ENCODE measurements at places on chromosomes 13 and 19. TPM values are rescaled to one million over a fixed set of nuclear protein-coding genes. Genes with fewer than 3 reads are reported as not detected.

DNA sequence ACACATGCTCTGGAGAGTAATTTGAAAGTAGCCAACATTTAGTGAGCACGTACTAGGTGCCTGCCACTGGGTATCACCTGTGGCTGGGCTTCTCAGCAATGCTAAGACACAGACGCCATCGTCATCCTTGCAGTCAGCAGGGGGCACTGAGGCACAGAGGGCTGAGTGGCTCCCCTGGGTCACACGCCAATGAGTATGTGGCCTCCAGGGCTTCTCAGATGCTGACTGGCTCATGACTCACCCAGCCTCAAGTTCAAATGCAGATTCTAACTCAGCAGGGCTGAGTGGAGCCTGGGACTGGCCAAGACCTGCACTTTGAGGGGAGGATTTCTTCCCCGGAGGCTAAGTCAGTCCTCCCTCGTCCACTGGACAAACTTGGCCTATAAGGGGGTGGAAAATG is 115.1 kb upstream of the CACNA1A start:
- DNase-seq = no peak
- peaks cover 72% of the 10 kb centered on the region for H3K27me3 ChIP-seq
- no peaks in the 10 kb centered on the region for H3K36me3 ChIP-seq
- no peak overlapping the region for H3K4me3 ChIP-seq
- no peaks in the 10 kb centered on the region for H3K4me1 ChIP-seq

DNA sequence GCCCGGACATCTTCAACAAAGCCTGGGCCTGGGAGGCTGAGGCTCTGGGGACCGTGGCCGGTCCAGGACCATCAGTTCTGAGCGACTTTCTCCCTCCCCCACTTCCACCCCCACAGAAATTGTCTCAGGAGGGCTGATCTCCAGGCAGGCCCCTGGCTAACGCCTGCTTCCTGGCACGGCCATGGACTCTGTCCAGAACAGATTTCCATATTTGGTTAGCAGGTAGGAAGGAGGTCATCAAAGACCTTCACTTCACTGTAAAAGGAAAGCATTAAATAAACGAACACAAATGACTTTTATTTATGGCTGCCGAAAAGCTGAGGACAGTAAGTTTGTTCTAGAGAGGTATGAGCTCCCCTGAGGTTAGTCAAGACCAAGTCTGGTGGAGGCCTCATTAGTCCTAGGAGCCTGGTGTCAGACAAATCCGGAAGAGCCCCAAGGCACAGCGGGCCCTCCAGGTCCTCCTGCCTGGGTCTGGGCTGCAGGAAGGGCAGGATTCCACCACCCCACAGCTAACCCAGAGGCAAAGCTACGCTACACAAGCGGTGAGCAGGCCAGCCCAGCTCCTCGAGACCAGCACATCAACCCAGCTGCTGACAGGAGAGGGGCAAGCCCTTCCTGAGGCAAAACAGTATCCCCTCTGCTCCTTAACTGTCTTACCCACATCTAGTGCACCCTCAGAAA is 4.6 kb upstream of the PLPP2 start:
- no peaks in the 10 kb centered on the region for H3K36me3 ChIP-seq
- H3K4me3 ChIP-seq = no peak overlapping the region
- H3K27ac ChIP-seq = no peak overlapping the region

- no peaks in the 10 kb centered on the region for H3K27me3 ChIP-seq
- peaks cover 3% of the 10 kb centered on the region for H3K36me3 ChIP-seq
- DNase-seq = no peak
- no peak overlapping the region for H3K27ac ChIP-seq
Observed at GRCh38 chr13:98921786-98922185, 56.1 kb downstream of the DOCK9 start.

The ZNF20 gene
- total RNA-seq = 11.1 TPM

- H3K4me3 ChIP-seq = no peak overlapping the region
- peaks cover 69% of the 10 kb centered on the region for H3K27me3 ChIP-seq
- peaks cover 11% of the 10 kb centered on the region for H3K4me1 ChIP-seq
- no peak for DNase-seq
- no peaks in the 10 kb centered on the region for H3K36me3 ChIP-seq
Observed at GRCh38 chr19:16330368-16330801, 5.8 kb downstream of the KLF2 start.

The TPM4 gene
- total RNA-seq = 564 TPM

DNA sequence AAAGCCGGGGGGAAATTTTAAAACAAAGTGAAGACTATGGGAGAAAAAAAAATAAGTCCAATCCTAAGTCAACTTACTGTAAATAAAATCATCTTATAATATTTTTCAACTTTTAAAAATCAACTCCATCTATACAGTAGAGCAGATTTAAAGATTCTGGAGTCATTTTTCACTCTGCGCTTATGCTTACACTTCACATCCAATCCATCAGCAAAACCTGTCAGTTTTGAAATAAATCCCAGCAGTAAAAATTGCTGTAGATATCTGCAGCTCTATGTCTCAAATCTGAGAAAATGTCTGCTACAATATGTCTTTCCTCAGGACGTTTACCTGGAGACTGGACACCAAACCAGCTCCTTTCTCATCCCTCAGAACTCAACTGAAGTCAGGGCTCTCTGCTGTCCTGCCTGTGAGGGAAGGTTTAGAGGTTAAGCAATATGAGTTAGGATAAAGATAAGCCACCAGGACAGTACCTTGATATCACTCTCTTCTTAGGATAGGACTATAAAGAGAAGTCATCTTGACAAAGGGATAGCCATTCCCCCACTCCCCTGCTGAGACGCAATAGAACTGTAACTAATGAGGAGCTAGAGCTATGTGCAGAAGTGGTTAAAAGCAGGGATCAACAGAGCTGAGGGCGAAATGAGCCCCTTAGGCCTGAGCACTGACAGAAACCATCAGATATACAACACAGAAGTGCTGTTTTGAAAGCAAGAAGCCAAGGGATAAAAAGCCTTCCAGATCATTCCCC is 254.7 kb upstream of the KLHL1 start:
- DNase-seq = no peak
- no peaks in the 10 kb centered on the region for H3K4me1 ChIP-seq
- H3K27me3 ChIP-seq = no peaks in the 10 kb centered on the region
- no peak overlapping the region for H3K27ac ChIP-seq

GRCh38 chr13:105773863-105774538 is 761.5 kb downstream of the EFNB2 start:
- H3K36me3 ChIP-seq = no peaks in the 10 kb centered on the region
- no peaks in the 10 kb centered on the region for H3K27me3 ChIP-seq
- no peak overlapping the region for H3K4me3 ChIP-seq

- H3K4me3 ChIP-seq = no peak overlapping the region
- H3K4me1 ChIP-seq = peaks cover 24% of the 10 kb centered on the region
Observed at GRCh38 chr13:77827332-77827731, 91.3 kb downstream of the EDNRB start.

GRCh38 chr19:9952276-9952675 is 16.0 kb upstream of the OLFM2 start:
- no peaks in the 10 kb centered on the region for H3K36me3 ChIP-seq
- no peak overlapping the region for H3K4me3 ChIP-seq
- DNase-seq = no peak
- H3K27ac ChIP-seq = no peak overlapping the region

DNA sequence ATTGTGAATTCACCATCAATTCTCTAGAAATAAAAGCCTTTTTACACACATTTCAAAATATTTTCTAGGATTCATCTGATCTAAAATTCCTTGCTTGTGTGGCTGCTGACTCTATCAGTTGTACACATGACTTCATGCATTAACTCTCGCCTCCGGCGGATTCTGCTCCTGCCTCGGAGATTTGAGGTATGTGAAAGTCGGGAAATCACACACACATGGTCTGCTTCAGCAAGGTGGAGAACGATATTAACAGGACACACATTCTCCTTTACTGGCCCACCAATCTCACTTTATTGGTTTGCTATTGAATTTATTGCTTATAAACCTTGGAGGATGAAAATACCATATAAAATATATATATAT is 855.7 kb downstream of the SLITRK5 start:
- peaks cover 7% of the 10 kb centered on the region for H3K36me3 ChIP-seq
- H3K4me3 ChIP-seq = no peak overlapping the region
- H3K4me1 ChIP-seq = peaks cover 17% of the 10 kb centered on the region
- H3K27ac ChIP-seq = peak overlapping the region; percentile 68
- no peaks in the 10 kb centered on the region for H3K27me3 ChIP-seq

- no peaks in the 10 kb centered on the region for H3K36me3 ChIP-seq
- H3K27ac ChIP-seq = no peak overlapping the region
- peak overlapping the region; percentile 20 for H3K4me3 ChIP-seq
- DNase-seq = no peak
Observed at GRCh38 chr19:30711296-30711695, 339.1 kb downstream of the ZNF536 start.

- no peaks in the 10 kb centered on the region for H3K27me3 ChIP-seq
- DNase-seq = no peak
- H3K27ac ChIP-seq = no peak overlapping the region
- peaks cover 16% of the 10 kb centered on the region for H3K36me3 ChIP-seq
Observed at GRCh38 chr13:111265701-111266035, 54.8 kb upstream of the TEX29 start.

DNA sequence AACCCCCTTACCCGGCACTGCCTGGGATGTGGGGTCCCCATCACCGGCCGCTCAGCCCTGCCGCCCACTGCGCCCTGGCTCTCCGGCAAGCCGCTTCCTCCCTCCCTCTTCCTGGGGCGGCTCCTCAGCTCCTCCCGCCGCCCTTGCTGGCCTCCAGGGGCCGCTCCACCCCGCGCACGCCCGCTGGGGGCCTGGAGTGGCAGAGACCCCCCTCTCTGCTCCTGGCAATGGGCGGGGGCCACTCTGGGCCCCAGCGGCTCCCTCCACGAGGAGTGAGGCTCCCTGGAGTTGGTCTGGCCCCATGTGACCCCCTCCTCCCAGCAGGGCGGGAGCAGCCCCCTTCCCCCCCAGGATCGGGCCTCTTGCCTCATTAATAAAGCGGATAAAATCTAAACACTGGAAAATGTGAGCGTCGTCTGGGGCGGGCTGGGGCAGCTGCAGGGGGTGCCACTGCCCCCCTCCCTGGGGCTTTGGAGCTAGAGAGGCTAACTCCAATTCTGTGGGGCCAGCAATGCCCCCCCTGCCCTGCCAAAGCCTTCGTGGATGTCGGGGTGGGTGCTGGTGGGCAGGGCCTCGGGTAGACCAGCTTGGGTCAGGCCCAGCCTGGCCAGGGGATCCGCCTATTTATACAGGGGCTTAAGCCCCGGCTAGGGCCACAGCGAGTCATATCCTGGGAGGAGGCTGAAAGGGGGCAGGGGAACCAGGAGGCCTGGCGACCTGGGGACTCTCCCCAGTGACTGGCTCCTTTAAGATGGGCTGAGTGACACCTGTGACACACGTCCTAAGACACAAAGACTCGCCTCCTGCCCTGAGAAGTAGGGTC is at the start of gene PTGER1:
Gene PTGER1, minus strand, starts transcription at position 104 of the 823 bp plus-strand sequence. CDS start 1,034 bp downstream, outside the sequence.
- H3K36me3 ChIP-seq = peaks cover 4% of the 10 kb centered on the region
- DNase-seq = no peak
- peak within 1 kb of the TSS; percentile 37 for H3K4me3 ChIP-seq
- peak within 1 kb of the TSS; percentile 15 for H3K27ac ChIP-seq

GRCh38 chr19:4130744-4131438 is 7.0 kb upstream of the MAP2K2 start:
- no peaks in the 10 kb centered on the region for H3K27me3 ChIP-seq
- no peak for DNase-seq

DNA sequence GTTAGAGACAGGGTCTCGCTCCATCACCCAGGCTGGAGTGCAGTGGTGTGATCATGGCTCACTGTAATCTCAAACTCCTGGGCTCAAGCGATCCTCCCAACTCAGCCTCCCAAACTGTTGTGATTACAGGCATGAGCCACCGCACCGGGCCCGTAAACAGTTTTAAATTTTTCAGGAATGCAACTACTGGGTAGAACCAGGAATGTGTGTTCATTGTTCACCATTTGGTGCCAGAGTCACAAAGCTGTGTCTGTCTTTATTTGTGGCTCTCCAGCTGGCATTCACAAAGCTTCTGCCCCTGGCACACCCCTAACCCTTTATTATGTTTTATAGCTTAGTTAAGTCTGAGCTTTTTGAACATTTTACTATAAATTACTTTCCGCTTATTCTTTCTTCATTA is 19.8 kb upstream of the ACP7 start:
- DNase-seq = no peak
- H3K4me3 ChIP-seq = no peak overlapping the region
- H3K4me1 ChIP-seq = no peaks in the 10 kb centered on the region
- H3K27ac ChIP-seq = no peak overlapping the region
- peaks cover 17% of the 10 kb centered on the region for H3K27me3 ChIP-seq
- H3K36me3 ChIP-seq = no peaks in the 10 kb centered on the region

- DNase-seq = no peak
- no peak overlapping the region for H3K4me3 ChIP-seq
- no peaks in the 10 kb centered on the region for H3K4me1 ChIP-seq
- H3K27me3 ChIP-seq = no peaks in the 10 kb centered on the region
Observed at GRCh38 chr13:46035066-46035465, 17.5 kb downstream of the ZC3H13 start.

DNA sequence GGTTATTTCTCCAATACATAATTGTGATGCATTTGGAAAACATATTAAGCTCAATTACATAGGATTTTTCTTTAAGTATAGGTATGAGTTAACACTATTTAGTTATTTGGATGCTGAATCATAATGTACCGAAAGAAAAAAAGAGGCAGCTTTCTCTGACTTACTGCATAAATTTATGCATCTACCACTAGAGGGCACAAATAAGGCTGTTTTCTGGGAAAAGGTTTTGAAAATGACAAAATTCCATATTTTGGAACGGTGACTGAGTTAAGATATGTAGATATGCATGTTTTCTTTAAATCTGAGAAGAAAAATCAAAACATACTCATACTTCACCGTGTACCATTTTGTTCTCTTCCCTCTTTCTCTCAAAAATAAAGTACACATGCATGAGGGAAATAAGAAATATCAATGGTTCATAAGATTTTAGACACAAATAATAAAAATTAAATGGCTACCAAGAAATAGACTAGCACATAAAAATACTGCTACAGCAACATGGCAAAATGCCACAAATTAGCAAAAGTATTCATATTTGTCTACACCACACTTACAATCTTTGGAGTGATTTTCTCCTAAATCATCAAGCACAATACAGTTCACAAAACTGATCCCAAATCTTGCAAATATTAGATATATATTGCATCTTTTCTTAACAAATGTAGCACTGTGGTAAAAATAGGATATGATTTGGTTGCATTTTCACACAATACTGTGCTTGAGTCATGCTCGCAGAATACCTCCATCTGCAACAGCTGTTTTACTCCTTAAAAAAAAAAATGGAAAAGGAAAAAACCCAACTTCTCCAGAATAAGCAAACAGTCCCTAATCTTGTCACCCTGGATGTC is 260.0 kb downstream of the FGF14 start:
- no peak overlapping the region for H3K27ac ChIP-seq
- no peak overlapping the region for H3K4me3 ChIP-seq
- H3K4me1 ChIP-seq = no peaks in the 10 kb centered on the region
- H3K36me3 ChIP-seq = no peaks in the 10 kb centered on the region

The PRR22 gene
- total RNA-seq = 6.0 TPM

GRCh38 chr13:35345992-35346391 is 130.5 kb downstream of the MAB21L1 start:
- H3K27me3 ChIP-seq = no peaks in the 10 kb centered on the region
- no peak for DNase-seq
- no peak overlapping the region for H3K4me3 ChIP-seq

- no peaks in the 10 kb centered on the region for H3K36me3 ChIP-seq
- no peak overlapping the region for H3K27ac ChIP-seq
- no peaks in the 10 kb centered on the region for H3K4me1 ChIP-seq
- no peak for DNase-seq
- H3K27me3 ChIP-seq = peaks cover 15% of the 10 kb centered on the region
Observed at GRCh38 chr19:38506723-38507550, 73.4 kb downstream of the RYR1 start.
